ENCODE measurements at places on chromosomes 1 and 21.
A peak's percentile ranks its signal among the peaks of the same experiment; 100 is the strongest.

GRCh38 chr1:6446665-6447015, 19.3 kb downstream of the TNFRSF25 start:
- no peak for DNase-seq

DNA sequence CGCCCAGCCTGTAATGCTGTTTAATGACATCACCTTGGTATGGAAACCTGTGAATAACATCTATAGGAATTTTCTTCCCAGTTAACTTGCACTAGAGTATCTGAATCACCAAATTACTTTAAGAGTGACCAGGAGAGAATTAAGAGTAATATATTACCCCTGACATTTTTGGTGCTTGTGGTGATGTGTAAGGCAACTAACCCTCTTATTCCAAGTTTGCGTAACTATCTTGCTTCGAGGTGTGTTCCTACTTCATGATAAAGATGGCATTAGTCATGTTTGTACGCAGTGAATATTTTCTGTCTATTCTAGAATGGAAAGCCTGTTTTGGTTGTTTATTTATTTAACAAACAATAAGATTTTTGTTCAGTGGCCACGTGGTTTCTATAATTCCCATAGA, 131.3 kb downstream of the ZP4 start:
- DNase-seq, result no peak

DNA sequence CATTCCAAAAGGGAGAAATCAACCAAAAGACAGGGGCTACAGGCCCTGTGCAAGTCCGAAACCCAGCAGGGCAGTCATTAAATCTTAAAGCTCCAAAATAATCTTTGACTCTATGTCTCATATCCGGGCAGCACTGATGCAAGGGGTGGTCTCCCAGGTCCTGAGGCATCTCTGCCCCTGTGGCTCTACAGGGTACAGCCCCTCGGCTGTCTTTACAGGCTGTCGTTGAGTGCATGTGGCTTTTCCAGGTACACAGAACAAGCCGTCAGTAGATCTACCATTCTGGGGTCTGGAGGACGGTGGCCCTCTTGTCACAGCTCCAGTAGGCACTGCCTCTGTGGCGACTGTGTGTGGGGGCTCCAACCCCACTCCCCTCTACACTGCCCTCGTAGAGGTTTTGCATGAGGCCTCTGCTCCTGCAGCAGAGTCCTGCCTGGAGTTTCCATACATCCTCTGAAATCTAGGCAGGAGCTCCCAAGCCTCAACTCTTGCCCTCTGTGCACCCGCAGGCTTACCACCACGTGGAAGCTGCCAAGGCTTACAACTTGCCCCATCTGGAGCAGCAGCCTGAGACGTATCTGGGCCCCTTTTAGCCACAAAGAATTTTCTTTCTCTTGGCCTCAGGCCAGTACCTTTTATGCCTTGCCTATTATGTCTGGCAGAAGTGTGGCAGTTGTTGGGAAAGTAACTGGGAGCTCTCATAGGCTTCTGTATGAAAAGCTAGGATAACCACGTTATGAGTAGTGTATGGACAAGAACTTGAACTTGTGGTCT, 52.5 kb downstream of the POU2F1 start:
- DNase-seq, result peak; percentile 19

- DNase-seq, result no peak
These were observed 28.3 kb upstream of the A3GALT2 start for GRCh38 chr1:33349081-33349759.

DNA sequence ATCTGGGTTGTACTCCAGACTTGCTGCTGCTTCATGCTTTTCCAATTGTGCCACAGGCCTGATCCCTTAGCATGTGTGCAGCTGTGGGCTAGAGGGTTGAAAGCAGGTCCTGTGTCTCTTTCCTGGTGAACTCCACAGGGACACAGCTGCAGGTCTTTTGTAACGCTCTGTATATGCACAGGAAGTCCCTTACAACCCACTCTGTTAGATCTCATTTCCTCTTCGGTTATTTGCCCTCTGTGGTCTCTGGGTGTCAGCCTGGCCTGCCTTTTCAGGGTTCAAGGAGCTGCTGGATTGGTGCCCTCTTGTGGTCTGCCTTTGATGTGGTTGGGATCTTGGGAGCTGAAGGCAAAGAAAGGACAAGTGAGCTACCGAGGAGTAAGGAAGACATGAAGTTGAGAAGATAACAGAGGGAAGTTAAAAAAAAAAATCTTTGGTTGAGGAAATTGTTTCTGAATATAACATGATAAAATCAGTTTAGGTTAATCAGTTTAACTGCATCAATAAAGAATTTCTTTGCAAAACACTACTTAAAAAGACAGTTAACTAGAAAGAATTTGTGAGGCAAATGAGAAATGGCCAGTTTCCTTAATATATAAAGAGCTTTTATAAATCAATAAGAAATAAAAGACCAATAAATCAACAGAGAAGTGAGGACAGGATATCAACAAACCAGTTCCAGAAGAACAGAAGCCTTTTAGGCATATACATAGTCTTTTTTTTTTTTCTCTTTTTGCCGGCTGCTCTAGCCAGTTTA, 44.1 kb downstream of the UCK2 start:
- DNase-seq, result peak; percentile 94

- DNase-seq, result no peak
These were observed 65.2 kb downstream of the AGPAT3 start for GRCh38 chr21:43930074-43930847.

DNA sequence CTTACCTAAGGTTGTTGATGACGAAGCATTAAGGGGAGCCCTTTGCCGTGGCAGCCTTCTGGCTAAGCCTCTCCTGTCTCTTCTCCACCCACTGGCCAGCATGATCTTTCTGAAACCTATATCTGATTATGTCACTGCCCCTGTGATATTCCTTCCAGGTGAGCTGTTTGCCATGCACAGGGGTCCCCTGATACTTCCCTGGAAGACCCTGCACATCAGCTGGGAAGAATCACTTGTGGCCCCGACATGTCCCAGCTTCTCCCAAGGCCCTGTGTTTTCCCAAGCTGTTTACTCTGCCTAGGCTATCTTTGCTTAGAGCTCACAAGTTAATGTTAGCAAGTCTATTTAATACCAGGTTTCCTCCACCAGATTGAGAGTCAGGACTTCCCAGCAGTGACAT, 12.3 kb downstream of the RD3 start:
- DNase-seq, result no peak

DNA sequence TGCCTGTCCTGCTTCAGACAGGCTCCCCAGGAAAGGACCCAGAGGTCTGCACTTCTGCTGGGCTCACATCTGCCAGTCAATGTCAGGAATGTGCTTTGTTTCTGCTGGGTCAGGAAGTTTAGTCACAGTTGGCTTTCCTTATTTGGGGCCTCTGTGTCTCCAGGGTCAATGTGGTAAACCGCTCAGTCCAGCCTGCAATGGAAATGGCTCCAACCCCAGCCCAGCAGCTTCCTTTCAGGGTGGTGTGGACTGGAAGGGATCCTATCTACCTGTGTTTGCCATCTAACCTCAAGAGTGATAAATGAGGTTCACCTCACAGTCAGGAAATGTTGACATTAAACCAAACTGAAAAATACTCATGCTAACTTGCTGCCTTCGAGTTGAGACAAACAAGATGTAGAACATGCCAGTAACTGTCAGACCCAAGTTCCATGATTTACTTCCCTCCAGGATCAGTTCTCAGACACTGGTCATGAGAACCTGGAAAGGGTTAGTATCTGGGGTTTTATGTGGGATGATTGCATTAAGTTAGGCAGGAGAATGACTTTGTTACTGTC, 20.3 kb downstream of the ENO1 start:
- no peak for DNase-seq

- no peak for DNase-seq
These were observed 15.1 kb downstream of the RNF223 start for GRCh38 chr1:1058921-1059493.

- no peak for DNase-seq
These were observed 151.9 kb downstream of the DMRTA2 start for GRCh38 chr1:50271337-50271736.

DNA sequence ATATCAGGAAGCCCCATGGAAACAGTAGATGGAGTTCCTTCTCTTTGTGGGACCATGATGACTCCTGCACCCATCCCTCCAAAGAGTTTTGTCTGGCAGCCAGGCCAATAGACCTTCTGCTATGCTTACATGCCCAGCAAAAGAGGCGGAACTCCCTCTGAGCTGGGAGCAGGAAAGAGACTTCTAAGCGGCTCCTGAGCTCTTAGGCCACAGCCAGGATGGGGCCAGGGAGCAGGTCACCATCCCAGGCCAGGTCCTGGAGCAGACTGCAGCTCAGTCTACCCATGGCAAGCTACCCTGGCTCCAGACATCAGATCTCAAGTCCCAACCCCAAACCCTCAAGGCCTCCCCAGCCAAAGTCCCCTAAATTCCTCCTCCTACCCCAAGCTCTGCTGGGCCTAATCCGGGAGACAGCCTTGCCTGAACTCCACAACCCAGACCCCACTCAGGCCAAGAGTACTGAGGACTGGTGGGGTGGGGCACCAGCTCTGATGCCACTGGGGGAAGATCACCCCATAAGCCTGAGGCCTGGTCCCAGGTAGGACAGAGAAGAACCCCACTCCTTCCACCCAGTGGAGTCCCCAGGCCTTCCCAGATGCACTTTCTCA, 387.9 kb downstream of the MATN1 start:
- no peak for DNase-seq

DNA sequence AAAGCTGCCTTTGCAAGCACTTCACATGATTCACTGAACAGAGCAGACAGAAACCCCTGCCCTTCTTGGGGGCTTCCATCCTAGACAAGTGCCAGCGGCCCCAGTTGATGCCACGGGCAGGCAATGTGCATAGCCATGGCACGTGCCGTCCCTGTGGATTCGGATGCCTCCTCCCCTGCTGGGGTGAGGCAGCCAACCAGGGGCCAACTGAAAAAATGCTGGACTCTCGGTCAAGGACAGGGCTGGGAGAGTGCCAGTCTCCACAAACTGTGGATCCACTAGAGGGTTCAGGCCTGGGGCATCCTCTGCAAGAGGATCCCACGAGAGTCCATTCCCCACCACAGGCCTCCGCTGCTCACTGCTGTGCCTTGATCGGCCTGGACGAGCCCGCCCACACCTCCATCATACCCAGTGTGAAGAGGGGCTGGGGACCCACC, 3.8 kb downstream of the JMJD4 start:
- DNase-seq, result no peak

- no peak for DNase-seq
These were observed 15.3 kb upstream of the PGBD5 start for GRCh38 chr1:230441183-230442029.

- DNase-seq, result no peak
These were observed 62.4 kb downstream of the PTPRC start for GRCh38 chr1:198701250-198701649.
